CD14-positive monocyte (primary cell): ENCODE measurements at places on chromosomes 2 and 18.

- no peak for DNase-seq
These were observed 56.8 kb upstream of the AQP4 start for GRCh38 chr18:26922313-26922712.

DNA sequence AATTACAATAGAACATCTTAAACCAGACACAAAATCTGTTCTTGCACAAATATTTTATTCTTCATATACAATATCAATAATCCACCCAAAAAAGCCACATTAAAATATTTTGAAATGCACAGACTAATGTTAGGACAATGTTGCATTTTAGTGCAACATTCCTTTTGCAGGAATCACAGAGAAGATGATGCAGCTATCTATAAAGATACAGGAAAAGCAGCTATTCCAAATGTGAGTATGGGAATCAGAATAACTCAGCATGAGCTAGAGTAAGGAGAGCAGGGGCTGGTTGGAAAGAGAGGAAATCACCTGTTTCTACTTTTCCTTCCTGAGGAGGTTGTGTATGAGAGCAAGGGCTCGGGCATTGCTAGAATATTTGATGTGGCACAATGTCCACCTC is 4.8 kb downstream of the C2orf66 start:
- no peak for DNase-seq

- no peak for DNase-seq
These were observed 7.1 kb downstream of the ZNF532 start for GRCh38 chr18:58871514-58872420.

DNA sequence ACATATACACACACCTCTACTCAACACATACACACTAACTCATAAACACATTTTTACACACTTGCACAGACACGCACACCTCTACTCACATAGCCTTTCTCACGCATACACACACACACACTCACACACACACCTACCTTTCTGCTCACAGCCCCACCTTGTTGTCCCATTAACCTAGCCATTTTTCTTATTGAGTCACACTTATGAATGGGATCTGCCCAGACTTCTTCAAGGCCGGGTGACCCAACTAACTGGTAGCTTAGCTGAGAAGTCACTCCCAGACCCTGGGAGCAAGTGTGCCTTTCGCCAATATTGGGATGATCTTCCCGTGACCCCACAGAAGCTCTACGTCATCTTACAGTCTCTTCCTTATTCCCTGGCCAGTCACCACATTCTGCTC is 192.2 kb downstream of the NCK2 start:
- no peak for DNase-seq

GRCh38 chr2:239678186-239678490 is 277.3 kb upstream of the HDAC4 start:
- no peak for DNase-seq

- peak; percentile 3 for DNase-seq
These were observed 571.2 kb upstream of the ZEB2 start for GRCh38 chr2:145090841-145091761.

DNA sequence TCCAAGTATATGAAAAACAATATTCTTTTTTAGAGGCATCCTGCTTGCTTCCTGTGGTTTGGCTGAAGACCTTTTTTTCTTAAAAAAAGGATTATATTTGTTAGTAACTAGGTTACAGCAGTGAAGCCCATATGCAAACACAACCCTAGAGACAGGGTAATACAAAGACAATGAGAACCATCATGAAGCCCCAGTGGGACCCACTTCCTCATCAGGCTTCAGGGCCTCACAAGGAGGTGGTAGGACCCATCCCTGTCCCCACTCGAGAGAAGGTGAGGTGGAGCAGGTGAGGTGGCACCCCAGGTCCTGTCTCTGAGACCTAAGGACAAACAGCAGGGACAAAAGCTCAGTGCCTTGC is 80.3 kb downstream of the EDAR start:
- DNase-seq = no peak

DNA sequence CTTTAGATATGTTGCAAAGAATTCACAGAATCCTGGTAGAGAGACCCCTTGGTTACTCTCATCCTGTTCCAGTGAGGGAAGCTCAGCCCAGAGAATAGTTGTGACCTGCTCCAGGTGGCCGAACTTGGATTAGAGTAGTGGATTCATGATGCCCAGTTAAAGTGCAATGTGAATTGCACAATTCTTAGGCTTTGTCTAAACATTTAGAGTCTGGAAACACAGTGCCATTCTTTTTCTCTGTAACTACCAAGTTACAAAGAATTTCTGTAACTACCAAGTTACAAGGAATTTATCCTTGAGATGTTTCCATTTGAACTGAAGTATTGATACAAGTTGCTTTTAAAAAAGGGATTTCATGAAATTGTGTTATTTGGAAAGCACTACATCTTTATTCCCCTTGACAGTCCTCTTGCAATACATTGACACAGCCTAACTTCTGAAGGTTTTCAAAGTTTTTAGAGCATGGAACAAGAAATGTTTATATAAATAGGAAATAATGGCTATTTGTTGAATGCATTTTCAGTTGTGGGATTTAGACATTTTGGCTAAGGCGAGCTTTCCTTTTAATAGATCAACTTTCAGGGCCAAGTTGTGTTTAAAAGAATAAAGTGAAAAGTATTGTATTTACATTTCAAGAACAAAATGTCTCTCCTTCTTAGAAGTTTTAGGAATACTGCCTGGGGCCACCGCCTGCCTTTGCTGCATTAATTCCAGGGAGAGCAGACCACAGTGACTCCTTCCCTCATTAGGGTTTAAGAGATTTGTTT is 315.0 kb downstream of the LPIN1 start:
- no peak for DNase-seq

GRCh38 chr2:148300544-148300943 is 279.7 kb downstream of the MBD5 start:
- no peak for DNase-seq

GRCh38 chr2:47336259-47337238 is 66.4 kb upstream of the MSH2 start:
- DNase-seq = peak; percentile 66

DNA sequence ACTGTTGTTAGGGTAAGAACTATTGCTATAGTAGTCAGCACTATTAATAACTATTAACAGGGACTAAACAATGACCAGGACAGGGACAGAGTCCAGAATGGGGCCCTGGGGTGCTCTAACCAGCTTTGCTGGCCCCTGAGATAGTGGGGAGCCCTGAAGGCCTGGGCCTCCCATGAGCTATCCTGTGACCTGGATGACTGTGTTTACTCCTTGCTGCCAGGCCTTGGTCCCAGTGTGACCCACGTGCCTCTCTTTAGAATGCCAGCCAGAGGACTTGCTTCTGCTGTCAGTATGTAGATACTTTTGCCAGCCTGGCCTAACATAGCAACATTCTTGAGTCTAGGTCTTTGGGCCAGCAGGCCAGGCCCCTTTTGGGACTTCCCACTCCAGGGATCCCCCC is 11.4 kb downstream of the CDK5R2 start:
- DNase-seq = no peak

- DNase-seq = no peak
These were observed 46.6 kb downstream of the CCDC138 start for GRCh38 chr2:108833219-108833618.

DNA sequence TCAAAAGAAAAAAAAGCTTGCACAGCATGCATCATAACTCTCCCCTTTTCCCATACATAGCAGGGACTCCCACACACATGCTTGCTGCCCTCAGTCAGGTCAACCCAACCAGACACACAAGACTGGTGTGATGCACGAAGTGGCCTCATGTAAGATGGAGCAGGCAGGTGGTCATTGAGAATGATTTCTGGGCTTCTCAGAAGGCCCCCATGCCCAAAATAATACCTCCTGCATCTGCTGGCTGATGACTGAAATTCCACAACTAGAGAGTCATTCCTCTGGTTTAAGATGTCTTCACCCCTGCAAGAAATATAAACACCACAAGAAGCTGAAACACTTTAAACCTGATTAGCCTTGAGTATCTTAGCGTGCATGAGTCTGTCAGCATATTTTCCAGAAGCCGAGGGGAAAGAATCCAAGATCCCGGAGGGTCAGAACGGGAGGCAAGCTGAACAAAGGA is 131.1 kb downstream of the AFF3 start:
- no peak for DNase-seq

- no peak for DNase-seq
These were observed 60.7 kb downstream of the TET3 start for GRCh38 chr2:74045454-74045853.

DNA sequence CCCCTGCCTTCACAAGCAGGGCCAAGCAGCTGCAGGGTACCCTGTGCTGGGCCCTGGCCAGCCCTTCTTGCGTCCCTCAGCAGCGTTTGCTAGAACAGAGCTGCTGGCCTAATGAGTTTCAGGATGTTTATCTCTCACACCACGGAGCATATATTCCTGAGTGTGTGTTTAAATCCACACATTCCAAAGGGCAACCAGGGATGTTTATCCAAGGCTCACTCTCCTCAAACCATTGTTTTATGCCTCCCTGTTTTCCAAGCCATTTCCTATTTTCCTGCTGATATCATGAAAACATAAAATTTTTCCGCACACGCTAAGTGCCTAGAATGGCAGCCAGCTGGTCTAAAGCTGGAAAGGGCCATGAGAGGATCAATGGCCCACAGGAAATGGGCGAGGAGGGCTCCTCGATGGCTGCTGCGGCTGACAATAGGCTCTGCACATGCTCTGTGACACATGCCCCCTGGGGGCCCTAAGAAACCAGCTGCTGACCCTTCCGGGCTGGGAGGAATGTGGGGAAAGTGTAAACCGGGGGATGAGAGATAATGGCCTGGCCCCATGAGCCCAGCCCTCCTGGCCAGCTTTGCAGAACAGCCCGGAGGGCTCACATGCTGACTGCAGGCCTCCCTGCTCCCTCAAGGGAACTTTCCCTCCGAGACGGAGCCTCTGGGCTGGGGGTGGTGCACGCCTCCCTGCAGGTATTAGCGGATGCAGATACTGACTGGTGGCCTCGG is 194.0 kb downstream of the NDUFA10 start:
- no peak for DNase-seq

DNA sequence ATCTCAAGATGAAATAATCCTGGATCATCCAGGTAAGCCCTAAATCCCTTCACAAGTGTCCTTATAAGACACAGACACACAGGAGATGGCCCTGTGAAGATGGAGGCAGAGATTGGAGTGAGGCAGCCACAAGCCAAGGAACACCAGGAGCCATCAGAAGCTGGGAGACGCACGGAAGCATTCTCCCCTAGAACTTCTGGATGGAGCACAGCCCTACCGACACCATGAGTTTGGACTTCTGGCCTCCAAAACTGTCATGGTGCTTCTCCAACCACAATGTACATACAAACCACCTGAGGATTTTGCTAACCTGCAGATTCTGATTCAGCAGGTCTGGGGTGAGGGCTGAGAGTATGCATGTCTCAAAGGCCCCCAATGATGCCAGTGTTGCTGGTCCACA is 42.5 kb downstream of the ADD2 start:
- no peak for DNase-seq

DNA sequence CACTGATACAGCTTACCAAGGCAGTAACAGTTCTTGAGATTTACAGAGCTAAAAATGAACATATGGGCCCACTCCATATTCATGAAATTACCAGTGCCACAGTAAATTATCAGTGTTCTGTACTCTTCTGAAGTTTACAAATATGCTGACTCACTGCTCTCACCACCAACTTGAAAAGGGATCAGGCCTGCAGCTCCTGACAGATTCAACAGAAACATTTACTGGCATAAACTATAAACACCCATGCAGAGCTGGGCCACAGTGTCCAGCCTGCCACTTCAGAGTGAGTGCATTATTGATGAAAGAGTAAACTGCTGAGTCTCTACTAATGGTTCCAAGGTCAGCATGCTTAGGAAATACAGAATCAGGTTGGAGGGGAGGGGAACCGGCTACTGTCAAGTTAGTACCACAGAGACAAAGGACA is 83.1 kb downstream of the FARSB start:
- DNase-seq = no peak

- DNase-seq = no peak
These were observed 321.5 kb downstream of the SATB2 start for GRCh38 chr2:199136242-199136641.

GRCh38 chr2:134083548-134083947 is 170.3 kb upstream of the MGAT5 start:
- DNase-seq = no peak

DNA sequence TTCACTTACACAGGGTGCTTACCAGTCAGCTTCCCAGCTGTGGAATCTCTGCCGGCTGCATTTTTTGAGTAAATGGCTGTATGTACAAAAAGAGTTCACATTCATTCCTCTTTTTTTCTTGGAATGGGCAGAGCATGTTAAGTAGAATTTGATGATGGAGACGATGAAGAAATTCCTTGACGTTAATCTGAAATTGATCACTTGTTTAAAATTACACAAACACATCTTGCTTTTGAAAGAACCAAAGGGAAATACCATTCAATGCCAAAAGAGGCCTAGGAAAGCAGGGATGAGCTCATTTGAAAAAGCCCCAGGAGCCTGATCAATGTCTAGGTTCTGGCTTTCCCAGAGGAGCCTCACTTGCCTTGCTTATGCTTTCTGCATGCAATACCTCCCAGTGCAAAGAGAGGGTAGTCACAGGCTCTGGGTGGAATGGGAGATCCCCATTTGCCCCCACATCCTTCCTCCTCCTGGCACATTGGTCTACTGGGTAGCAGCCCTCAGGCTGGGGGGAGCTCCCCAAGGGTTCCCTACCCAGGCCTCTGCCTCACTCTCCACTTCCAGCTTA is 12.3 kb upstream of the SMAD7 start:
- DNase-seq = no peak

DNA sequence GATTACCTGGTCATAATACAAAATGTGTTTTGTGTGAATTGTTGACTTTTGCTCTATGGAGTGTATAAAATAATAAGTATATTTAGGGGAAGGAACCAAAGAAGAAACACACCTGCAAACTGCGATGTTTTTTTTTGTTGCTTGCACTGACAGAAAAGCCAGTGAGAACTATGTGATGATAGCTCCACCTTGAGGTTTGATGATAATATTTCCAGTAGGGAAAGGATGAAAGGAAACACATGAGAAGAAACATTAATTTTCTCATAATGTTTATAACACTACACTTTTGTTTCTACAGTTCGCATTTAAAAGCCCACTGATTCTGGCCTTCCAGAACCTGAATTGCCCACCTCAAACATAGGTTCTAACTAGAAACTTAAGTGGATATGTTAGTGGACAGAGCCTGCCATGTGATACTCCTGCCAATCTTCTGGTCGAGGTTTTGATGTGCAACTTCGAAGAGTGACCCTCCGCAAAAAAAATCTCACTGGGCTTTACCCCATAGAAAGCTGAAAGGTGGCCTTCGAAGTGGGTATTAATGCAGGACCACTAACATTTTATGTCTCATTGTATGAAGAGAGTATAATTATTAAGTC is 476.4 kb upstream of the SPHKAP start:
- no peak for DNase-seq
